MV-4-11 (cell line): ENCODE measurements at places on chromosomes 4 and X.

- no peak for DNase-seq
Measured at GRCh38 chr4:78684325-78685079, 91.6 kb upstream of the BMP2K start.

GRCh38 chr4:836003-836511 lies 10.1 kb upstream of the CPLX1 start:
- DNase-seq, result no peak

DNA sequence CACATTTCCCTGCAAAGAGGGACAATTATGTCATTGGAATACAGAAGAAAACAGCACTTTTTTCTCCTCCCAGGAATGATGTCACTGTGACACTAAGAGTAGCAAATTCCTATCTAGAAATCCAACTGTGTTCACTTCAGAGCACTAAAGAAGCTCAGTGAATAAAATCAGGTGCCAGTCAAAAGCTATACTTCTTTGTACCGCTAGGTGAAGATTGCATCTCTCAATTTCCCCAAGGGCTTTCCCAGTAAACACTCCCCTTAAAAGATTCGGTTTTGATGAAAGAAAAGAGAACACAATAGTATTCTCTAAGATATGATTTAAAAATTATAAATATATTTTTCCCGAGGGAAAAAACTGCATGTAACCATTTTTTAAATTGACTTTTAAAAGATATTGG lies 104.7 kb upstream of the MID1 start:
- no peak for DNase-seq

GRCh38 chr4:110959041-110959643 lies 336.3 kb upstream of the PITX2 start:
- no peak for DNase-seq

GRCh38 chr4:67883458-67883857 lies 344 bp downstream of the TMPRSS11D start:
- DNase-seq, result peak; percentile 81

- no peak for DNase-seq
Measured at GRCh38 chr4:74522251-74522991, 77.5 kb downstream of the AREG start.
